Activated T-cell treated with anti-CD3 and anti-CD28 coated beads for 24 hours (primary cell): ENCODE measurements at places on chromosomes 7 and 10.
A peak's percentile ranks its signal among the peaks of the same experiment; 100 is the strongest.

DNA sequence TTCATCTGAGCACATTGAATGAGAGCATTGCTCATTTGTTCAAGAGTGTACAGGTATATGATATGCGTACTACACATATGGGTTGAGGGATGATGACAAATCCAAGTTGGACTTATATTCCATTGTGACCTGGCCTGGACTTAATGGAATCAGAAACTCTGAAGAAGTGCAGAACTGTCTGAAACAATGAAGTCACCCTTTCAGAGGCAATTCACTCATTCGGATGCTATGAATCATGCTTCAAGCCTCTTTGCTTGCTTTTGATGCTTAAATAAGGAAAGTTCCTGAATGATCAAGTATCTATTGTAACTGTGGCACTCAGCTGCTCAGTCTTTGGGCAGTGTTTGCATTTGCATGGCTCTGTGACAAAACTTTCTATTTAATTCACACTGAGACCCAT, 93.4 kb downstream of the ZNF365 start:
- no peak for DNase-seq

DNA sequence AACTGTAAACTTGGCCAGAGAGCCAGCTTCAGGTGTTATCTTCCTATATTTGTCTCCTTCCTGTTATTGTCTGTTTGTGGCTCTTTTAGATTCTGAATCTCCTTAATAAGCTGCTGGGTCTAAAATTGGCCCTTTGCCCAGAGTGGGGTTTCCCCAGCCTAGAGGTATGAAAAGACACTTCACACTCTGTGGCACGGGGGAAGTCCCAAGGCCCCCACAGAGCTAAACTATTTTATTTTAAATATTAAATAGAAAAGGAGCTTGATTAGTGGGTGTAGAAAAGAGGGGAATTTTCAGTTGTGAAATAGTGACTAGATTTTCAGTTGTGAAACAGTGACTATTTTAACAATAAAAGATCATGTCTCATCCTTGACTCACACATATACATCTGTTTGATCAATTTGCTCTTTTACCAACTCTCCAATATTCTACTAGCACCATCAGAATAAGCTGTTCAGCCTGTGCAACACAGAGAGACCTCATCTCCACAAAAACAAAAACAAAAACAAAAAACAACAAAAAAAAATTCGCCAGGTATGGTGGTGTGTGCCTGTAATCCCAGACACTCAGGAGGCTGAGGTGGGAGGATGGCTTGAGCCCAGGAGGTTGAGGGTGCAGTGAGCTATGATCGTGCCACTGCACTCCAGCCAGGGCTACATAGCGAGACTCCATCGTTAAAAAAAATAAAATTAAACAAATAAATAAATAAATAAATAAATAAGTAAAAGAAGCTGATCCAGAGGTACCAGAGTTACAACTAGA, 24.9 kb upstream of the ADO start:
- peak; percentile 87 for DNase-seq

DNA sequence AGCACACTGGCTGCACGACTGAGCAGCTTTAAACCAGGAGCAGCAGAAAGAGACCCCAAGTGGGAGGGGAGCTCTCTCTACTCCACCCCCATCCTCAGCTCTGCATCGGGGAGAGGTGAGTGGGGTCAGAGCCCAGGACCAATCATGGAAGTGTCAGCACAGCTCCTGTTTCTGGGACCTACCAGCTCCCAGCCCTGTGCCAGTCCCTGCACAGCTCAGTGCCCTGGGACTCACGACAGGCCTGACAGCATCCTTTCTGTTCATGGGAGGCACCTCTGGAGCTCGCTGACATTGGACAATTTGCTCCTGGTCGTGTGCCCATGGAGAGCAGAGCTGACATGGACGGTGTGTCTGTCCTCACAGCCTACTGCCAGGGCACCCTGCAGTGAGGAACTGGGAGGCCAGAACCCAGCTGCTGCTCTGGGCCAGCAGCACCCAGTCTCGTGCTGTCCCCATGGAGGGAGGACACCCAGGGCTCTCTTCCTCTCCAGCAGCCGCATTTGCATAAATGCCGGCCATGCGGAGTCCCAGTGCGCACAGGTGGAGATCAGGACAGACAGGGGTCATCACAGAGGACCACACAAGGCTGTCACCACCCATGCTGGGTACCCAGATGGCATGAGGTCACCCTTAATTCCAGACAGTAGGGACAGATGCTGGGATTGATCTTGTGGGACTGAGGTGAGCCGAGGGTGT, 45.9 kb upstream of the MSMB start:
- DNase-seq, result no peak

DNA sequence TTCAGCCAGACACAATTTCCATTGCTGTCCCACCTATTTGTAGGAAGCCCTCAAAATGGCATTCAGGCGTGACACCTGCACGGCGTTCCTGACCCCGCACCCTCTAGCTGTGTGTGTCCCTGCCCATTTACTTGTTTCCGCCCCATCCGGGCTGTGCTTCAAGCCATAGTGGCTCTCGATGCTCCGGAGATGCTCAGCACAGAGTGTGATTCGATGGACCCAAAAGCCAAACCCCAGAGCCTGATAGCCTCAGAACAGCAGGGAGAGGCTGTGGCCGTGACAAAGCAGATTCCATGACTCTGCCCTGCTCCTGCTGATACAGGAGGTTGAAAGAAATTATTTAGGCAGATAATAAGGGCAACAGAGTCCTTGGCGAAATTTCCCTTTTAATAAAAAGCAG, 13.4 kb downstream of the BUD31 start:
- no peak for DNase-seq

- DNase-seq, result no peak
Measured at GRCh38 chr7:159119851-159120539, 24.7 kb downstream of the VIPR2 start.

DNA sequence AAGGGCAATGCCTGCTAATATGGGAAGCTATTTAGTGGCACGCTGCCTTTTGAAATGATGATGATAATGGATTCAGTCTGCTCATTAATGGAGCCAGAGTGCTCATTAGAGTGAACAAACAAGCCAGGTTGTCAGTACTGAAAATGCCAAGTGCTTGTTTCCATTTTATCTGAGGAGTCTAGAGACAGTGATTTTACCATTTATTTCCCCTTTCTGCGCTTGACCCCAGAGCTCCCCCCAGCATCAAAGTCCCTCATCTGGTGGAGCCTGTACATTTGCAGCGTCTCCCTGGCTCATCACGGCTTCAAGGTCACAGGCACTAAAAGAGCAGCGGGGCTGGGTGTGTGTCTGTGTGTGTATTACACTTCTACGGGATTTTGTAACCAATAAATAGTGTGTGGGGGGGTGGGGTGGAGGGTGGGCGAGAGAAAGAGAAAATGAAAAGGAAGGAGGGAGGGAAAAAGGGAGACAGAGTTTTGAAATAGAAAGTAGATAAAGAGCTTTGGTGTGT, 553.8 kb downstream of the TFEC start:
- DNase-seq, result no peak

GRCh38 chr7:150875791-150876190, 23.5 kb downstream of the AOC1 start:
- DNase-seq, result no peak

DNA sequence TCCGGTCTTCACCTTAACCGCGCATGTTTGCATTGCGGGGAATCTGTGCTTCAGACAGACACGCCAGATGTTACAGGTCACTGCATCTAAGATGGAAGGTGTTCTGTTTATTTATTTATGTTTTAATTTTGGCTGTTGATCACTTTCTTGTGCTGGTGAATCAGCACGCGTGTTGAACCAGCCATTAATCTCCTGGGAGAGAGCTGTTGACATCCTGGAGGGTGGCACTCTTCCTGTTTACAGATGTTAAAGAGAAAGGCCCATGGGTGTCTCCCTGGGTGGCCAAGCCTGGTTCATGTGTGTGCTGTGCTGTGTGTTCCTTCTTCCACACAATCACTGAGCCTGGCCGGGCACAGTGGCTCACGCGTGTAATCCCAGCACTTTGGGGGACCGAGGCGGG, 355.3 kb downstream of the PAXIP1 start:
- DNase-seq, result no peak

DNA sequence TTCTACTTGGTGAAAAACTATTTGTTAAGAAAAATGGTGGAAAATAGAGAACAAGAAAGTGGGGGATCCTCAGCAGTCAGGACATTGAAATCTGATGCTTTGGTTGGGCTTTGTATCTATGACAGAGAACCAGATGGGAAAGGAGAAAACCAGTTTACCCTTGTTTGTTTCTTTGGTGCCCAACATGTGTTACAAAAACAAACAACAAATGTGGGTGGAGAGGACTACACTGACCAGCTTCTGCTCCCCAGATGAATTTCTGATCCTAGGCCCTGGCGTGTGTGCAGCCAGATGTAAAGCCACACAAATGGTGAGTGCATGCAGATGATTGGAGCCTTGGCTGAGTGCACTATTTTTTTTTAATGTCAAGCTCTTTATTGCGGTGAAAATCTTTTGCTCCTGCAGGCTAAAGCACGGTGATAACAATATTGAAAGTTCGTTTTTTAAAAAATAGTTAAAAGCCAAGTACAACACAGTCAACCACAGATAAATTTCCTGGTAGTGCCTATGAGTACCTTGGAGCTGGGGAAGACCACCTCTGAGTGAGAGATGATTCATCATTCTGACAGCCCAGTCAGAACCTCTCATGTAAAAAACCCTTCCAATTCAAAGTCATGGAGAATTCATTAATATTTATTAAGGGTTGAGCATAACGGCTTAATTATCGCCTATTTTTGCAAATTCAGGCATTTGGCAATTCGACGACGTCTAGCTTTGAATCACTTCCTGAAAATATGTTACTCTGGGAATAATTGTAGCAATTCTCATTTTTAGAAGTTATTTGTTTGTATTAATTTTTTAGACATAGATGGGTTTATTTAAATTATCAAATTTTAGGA, 163.7 kb downstream of the AGMO start:
- no peak for DNase-seq

GRCh38 chr7:16562456-16563220, 36.0 kb downstream of the LRRC72 start:
- no peak for DNase-seq

DNA sequence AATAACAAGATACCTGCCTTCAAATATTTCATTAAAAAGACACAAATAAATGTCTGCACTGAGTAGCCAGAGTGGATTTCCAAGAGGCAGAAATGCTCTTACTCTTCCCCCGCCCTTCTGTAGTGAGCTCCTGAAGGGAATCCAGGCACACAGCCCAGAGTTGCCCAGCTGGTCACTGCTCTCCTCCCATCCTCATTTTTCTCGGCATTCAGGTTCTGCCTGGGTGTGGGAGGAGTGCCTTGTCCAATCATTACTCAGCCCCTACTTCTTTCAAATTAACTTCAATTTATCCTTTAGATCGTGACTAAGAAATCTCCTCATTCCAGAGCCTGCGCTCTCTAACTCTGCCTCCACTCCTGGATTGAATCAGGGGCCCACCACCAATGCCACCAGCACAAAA, 12.2 kb downstream of the CCDC6 start:
- no peak for DNase-seq

DNA sequence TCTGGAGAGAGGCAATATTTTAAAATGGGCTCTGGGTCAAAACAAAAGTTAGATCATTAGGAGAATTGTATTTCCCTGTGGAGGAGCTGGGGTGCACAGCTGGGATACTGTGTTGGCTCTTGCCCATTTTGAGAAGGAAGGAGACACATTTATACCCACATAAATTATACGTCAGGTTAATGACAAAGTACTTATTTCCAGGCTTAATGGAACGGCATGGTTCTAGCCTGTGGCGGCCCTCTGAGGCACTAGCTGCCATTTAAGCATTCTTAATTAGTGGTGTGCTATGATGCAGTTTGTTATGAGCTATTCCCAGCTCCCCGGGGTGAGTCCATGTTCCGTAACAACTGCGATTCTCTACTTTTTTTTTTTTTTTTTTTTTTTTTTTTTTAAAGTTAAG, 193.5 kb downstream of the SEC23IP start:
- no peak for DNase-seq

GRCh38 chr7:64515781-64516180, 47.1 kb downstream of the ZNF680 start:
- no peak for DNase-seq

DNA sequence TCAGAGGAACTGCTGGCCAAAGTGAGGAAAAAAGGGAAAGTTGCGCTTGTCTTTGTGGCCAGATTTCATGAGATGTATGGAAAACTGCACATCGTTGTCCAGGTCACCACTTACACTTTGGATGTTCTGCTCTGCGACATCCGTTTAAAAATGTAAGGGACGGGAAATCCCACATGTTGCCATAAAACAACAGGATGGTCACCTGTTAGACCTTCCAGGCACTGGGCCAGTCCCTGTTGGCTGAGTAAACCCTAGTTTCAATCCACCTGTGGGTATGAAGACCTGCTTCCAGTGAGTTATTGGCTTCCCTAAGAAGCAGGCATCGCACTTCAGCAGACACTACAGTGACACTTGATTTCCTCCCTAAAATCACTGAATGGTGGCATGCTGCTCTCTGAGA, 2.7 kb upstream of the STAMBPL1 start:
- no peak for DNase-seq

- DNase-seq, result peak; percentile 81
Measured at GRCh38 chr10:43574001-43574892, at the start of gene ZNF239. TSS of gene ZNF239 (minus strand) at chr10:43574616. CDS start at chr10:43558079, 16,537 bp downstream.
